ENCODE measurements at places on chromosomes 11 and 22.
A peak's percentile ranks its signal among the peaks of the same experiment; 100 is the strongest.

DNA sequence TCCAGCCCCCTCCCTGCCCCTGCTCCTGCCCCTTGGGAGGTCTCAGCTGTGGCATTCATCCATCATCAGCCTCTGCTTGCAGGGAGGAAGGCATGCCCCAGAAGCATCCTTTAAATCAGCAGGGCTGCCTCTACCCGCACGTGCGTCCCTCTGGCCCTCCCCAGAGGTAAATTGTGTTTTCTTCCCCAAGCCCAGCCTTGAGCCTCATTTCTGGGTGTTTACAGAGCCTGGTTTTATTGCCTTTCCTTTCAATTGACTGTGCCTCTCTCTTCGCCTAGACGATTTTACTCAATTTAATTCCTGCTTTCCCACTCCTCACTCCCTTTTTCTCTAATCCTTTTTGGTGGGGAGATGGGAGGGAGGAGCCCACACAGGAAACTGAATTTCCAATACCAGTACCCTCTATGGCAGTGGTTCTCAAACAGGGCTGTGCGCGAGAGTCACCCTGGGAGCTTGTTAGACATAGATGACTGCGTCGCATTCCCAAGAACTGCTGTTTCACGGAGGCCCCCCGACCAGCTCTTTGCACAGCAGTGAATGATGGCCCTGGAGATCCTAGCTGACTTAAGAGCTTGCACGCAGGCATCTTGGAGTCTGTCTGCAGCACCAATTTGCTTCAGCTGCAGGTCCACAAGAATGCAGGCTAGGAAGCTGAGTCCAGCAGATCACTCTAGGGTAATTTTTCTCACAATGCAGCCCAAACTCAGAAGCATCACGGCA is 15.1 kb upstream of the OAF start:
- DNase-seq: no peak

DNA sequence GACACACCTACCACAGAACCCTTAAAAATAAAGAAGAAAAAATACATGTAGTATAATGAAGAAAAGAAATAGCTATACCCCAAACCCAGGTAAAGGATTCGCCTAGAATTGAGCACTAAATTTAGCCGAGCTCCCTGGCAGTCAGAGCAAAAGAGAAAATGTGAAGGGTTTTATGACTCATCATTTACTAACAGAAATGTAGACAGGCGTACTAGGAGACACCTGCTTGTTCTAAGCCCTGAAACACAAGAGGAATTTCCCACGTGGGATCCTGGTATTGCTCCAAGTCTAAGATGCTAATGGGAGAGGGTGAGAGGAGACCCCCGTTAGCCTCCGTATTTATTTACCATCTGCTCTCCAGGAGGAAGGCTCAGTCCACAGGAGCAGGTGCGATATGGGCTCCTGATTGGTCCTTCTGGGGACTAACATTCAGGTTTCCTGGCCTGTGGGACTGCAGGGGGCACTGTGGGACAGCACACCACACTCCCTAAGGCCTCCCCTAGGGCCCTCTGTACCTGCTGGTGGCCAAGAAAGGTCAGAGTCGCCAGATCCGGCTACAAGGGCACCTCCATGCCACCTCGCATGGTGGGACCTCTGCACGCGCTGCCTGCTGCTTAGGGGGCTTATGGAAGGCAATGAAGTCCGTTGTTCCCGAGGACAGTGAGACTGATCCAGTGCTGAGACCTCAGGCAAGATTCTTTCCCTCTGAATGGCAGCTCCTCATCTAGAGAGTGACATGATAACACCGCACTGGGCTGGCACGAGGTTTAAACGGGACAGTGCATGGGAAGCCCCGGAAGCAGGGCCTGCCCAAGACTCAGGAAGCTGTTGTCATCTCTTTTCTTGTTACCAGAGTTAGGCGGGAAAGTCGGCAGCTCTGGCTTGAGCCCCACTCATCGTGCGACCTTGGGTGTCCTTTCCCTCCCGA is 25.8 kb downstream of the KCNC1 start:
- DNase-seq: no peak

DNA sequence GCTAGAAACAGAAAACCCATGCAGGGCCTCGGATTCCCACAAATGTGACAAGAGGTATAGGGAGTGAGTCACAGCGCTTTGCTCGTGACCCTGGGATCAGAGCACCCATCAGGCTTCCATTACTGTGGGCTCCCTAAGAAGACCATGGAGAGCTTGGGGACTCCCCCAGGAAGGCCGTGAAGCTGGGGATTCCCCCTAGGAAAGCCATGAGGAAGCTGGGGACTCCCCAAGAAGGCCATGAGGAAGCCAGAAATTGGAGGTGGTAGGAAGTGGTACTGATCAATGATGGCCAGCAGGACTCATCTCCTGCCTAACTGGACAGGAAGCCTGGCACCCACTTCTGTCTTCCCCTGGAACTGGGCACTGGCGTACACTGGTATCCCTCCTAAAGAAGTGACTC is 10.1 kb upstream of the DCPS start:
- DNase-seq: no peak

DNA sequence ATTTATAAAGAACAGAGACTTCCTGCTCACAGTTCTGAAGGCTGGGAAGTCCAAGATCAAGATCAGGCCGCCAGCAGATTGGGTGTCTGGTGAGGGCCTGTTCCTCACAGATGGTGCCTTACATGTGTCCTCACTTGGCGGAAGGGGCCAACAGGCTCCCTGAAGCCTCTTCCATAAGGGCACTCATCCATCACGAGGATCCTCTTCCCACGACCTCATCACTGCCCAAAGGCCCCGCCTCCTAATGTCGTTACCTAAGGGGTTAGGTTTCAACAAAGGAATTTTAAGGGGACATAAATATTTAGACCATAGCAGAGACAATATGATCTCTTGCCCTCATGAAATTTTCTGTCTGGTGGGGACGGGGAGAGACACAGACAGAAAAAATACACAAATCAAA is 18.6 kb downstream of the TP53AIP1 start:
- no peak for DNase-seq

DNA sequence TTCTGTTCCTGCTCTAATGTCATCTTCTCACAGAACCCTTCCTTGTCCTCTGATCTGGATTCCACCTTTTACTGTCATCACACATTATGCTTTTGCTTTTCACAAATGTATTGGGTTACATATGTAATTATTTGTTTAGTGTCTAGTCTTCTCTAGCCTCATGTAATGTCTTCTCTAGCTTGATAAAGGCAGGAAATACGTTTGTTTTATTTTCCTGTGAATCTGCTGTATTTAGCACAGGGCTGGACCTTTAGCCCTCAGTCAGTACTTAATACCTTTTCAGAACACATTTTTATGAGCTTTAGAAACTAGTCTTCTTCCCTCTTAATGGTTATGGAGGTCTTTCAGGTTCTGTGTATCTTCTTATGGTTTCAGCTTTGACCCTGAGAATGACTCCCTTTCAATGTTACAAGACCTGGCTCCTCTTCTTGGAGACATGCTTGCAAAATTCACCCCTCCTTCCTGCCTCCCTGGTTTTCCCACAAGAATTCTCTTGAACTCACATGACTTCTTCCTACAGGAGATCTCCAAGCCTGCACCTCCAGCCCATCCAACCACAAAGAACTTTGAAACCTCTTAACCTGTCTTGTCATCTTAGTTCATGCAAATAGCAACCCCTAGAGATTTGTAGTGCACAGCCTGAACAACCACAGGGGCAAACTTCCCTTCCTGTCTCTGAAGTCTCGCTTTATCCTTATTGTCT is 132.7 kb upstream of the DDI1 start:
- no peak for DNase-seq

DNA sequence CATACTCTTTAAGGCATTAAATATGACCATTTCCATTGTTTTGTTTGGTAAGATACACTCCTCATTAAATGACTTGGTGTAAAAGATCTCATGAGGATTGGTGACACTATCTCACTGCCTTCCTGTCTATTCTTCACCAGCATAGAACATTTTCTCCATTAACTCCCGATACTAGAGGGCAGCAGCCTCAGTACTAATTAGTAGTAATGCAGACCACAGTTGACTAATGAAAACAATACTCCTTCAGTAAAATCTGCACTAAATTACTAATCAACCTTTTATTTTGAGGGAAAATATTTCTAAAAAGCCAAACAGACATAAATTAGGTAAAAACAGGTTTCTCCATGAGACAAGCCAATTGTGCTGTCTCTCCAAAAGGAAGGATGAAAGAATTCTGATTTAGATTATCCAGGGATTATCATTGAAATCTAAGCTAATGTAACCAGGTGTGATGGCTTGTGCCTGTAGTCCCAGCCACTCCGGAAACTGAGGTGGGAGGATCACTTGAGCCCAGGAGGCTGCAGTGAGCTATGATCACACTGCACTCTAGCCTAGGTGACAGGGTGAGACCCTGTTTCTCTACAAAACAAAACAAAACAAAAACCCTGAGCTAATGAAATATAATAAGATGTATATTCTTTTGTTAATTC is 9.4 kb downstream of the PGM2L1 start:
- DNase-seq: peak; percentile 69

GRCh38 chr11:27700351-27701301 is at the start of gene BDNF:
Gene BDNF (minus strand): TSS chr11:27700455. CDS start chr11:27658564, 41,891 bp downstream.
- DNase-seq: peak; percentile 12

GRCh38 chr22:34502821-34503220 is 563.1 kb upstream of the ISX start:
- DNase-seq: no peak

DNA sequence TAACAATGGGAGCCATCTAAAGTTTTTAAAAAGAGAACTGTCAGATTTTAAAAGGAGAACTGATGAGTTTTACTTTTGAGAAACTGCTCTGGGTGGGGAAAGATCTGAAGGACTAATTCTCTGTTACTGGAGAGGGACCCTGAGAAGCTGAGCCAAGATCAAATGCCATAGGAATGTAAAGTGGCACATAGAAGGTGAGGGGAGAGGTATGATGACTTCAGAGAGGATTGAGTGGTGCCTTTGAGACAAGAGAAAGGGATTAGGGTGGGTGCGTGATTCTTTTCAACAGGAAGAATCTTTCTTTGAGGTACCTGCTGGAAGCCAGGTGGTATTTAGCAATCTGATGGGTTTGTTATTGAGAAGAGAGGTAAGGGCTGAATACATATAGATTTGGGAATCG is 9.0 kb downstream of the CRKL start:
- no peak for DNase-seq

GRCh38 chr22:17875156-17875555 is 100.9 kb upstream of the BID start:
- no peak for DNase-seq

GRCh38 chr11:60864856-60865513 is 2.4 kb upstream of the ZP1 start:
- no peak for DNase-seq

- peak; percentile 9 for DNase-seq
These were observed 82.1 kb downstream of the CDKN1C start for GRCh38 chr11:2803186-2804091.

GRCh38 chr22:37911697-37912096 is 5.6 kb downstream of the MICALL1 start:
- DNase-seq: no peak

DNA sequence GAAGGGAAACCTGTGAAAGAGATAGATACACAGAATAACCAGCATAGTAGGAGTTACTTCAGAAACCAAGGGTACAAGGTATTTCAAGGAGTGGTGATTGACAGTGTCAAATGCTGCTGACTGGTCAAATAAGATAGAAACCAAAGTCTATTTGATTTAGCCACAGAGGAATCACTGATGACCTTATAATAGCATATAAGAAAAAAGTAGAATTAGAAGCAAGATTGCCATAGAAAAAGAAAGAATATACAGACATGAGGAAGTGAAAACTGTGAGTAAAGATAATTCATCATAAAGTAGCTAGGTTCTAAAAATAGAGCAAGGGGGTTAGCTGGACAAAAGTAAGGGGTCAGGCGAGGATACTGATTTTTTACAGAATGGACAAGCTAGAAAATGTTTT is 14.2 kb downstream of the ZBTB44 start:
- DNase-seq: no peak

DNA sequence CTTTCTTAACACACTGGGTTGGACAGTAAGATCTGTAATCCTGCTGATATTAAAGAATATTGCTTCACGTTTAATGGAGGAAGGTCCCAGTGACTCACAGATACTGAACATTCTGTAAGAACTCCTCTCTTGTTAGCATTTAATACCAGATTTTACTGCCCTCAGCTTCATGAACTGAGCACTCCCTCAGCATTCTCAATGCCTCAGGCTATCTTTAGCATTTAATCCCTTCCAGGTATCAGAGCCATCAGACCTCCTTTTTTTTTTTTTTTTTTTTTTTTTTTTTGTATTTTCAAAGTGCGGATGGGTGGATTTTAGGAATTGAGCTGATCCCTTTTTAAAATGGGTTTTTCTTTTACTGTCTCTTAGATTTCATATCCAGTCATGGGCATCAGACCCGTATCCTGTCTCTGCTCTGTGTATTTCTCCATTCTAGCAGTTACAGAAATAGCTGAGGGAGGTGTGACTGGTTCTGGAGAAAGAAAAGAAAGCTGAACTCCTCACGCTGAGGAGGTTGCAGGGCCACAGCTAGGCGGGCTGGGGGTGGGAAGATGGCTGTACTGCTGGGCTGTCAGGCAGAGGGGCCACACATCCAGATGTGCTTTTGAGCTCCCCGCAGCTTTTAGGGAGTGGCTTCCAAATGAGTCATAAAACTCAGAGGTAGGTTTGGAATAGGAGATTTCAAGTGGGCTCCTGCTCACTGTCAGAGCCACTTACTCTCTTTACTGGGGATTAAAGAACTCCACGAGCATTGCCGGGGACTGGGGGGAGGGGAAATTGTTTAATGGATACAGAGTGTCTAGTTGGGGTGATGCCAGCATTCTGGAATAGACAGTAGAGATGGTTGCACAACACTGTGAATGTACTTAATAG is 97.0 kb downstream of the SYT9 start:
- no peak for DNase-seq

DNA sequence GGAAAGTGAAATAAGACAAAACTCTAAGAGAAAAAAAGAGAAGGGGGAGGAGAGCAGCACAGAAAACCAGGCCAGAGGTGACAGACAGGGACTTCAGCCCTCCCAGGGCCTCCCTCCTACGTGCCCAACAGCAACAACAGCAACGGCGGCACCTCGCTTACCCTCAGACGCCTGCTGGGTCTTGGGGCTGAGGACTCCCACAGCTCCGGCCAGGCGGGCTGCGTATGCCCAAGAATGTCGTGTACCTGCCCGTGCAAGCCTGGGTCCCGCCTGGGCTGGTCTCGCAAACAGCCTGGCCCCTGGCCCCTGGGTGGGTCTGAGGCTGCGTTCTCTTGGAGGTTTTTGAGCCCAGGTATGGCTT is 30.5 kb downstream of the ARAP1 start:
- DNase-seq: peak; percentile 33

DNA sequence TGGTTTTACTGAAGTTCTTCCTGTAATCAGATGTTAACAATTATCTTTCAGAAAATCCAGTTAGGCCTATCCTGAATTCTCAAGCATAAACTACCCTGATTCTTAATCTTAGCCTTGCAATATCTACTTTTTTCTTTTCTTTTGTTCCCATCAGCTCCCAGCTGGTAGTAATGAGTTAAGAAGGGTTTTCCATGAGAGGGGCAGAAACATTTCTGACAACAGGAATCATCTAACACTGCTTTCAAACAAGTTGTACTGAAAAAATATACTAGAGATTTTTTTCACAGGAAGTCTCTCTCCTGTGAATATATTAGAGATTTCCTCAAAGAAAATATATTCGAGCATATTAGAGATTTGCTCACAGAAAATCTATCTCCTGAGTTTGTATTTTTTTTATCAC is 3.3 kb upstream of the TRIM6 start:
- DNase-seq: no peak
